Panc1 (cell line): ENCODE measurements at places on chromosomes 4 and X.

DNA sequence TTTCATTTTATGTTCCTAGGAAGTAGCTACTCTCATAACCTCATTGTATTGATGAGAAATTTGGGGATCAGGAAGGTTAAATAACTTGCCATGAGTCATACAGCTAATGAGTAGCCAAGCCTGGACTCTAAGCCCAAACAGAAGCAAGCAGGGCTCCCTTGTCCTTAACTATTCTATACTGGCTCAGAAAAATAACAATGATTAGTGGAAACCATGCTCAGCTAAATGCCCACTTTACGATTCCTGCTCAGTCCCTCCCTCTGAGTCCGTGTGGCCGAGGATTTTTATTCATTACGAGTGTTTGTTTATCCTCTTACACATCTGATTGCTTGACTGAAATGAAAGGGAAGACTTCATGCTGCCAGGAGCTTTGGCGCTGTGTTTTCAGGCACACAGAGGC is 100.9 kb downstream of the SLC34A2 start:
- DNase-seq = no peak

DNA sequence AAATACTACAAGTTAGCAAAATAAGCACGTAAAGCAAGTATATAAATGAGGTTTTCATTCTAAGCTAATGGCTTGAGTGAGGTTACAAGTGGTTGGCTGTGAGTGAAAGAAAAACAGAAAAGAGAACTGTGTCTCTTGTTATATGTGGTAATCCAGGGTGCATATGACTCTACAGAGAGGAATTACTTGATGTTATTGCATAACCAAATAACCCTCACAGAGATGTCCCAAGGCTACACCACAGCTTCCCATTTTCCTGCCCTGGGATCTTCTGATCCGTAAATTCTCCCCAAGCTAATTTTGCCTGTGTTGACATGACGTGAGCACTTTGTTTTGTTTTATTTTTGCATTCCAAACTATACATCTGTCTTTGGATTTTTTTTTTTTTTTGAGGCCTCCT is 470.0 kb upstream of the INTU start:
- no peak for DNase-seq

DNA sequence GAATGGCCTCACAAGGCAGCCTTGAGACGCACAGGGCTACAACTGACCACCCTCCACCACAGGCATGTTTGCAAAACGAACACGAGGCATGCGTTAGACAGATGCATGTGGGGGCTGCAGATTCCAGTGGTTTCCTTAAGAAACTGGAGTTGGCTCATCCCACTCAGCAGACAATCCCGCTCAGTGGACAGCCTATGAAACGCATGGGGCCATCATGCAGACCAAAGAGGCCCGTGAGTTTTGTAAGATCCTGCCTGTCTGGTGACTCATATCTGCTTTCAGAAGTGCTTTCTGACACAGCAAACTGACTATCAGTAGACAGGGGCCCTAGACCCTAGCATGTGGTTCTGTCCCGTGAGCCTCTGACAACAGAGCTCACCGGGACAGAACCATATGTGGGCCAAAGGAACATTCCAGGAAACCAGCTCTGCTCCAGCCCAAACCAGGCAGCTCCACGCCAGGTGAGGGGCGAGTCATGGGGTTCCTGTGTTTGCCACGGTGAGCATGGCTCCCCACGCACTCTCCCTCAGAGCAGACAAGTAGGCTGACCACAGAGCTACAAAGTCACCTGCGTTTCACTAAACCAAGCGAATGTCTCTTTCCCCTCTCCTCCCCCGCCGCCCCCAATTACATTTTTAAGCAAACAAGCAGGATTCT is 74.4 kb downstream of the MTMR1 start:
- DNase-seq = no peak

DNA sequence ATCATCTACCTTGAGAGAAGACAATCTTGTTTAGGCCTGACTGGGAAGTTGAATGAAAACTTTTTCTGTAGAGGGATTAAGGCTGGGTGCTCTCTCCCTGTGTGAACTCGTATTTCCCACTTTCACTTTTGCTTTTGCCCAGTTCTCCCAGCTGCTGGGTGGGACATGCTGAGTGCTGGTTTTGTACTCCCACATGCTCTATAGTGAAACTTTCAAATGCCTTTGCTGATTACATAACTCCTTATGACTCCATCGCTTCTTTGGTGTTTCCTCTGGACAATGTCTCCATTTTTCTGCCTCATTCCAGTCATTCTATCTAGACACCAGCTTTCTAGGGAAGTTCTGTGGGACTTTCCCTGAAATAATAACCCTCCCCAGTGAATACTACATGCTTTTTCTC is 100.5 kb downstream of the CLNK start:
- DNase-seq = no peak

- no peak for DNase-seq
Observed at GRCh38 chr4:80071604-80072227, 1.3 kb downstream of the ANTXR2 start.

DNA sequence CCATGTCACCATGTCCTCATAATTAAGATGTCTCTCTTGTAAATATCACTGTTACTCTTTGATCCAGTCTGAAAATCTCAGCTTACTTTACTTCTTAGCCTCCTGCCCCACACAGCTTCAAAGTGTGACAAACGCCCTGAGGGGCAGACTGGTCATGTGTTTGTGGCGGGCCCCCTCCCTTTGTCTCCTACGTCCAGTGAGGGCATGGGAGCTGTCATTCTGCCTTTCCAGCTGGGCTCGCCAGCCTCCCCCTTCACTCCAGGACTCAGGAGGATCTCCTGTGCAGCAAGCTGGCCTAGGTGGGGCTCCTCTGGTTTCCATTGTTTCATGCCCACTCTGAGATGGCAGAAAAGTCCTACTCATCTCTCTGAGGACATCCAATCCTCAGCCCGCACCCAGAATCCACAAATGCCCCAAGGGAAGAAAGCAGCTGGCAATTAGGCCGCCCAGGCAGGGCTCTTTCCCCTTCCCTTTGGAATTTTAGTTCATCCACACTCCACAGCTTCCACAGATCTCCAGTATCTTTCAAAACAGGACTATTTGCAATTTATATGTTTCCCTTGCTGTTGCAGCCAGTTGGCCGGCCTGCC is 86.4 kb upstream of the C4orf50 start:
- no peak for DNase-seq
